ENCODE measurements at places on chromosomes 1 and 21.

DNA sequence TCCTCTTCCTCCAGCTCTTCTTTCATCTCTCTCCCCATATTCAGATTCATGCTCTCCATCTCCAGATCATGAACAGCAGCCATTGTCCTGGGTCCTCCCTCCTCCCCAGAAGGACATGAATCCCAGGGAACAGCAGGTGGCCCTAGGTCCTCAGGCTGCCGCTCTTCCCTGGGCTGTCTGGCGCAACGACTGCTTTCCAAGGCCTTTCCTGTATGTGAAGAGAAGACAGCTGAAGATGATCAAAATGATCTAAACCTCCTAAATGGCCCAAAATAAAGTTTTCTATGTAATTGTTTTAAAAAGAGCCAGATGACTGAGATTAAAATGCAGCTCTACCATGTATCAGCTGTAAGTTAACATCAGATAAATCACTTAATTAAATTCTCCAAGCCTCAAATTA lies 22.5 kb downstream of the RHBDL2 start:
- no peak for DNase-seq

GRCh38 chr1:218463194-218464156 lies 118.3 kb downstream of the TGFB2 start:
- DNase-seq = no peak

DNA sequence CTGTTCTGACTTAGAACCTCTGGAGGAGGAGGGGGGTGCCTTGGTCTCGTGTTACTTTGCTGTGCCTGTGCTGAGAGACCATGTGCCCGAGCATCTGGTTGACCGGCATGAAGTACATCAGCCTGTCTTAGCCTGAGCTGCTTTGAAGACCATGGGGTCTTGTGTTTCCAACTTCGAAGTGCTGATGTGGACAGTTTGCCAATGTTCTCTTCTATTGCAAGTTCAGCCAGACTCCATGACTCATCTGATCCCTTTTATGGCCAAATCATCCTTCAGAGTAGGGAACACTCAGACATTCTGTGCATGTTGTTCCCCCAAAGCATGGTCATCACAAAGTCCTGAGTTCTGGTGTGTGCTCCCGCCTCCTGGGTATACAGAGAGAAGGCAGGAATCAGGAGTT lies 6.0 kb upstream of the PLA2G2C start:
- no peak for DNase-seq

- no peak for DNase-seq
These were observed 6.5 kb upstream of the ZZZ3 start for GRCh38 chr1:77688939-77689338.

DNA sequence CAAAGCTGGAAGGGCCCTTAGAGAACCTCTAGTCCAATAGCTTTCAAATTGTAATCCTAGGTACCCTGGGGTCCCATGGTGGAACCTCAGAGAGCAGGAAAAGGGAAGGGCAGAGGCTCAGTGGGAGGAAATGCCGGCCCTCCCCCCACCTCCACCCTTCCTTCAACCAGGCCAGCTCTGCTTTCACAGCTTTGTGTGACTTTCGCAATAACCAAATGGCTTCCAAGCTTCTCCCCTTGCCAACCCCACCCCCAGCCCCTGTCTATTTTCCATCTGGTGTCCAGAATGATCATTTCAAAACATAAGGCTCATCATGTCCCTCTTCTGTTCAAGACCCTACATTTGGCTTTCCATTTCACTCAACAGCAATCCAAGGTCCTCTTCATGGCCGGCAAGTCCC lies 74.4 kb downstream of the CD58 start:
- no peak for DNase-seq

- no peak for DNase-seq
These were observed 25.3 kb downstream of the SH3BP5L start for GRCh38 chr1:248800459-248800858.

DNA sequence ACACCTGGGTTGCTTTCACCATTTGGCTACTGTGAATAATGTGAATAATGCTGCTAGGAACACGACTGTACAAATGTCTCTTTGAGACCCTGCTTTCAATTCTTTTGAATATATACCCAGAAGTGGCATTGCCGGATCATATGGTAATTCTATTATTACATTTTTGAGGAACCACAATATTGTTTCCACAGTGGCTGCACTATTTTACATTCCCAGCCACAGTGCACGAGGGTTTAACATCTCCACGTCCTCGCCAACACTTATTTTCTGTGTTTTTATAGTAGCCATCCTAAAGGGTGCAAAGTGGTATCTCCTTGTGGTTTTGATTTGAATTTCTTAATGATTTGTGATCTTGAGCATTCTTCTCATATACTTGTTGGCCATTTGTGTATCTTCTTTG lies 15.7 kb downstream of the FHAD1 start:
- no peak for DNase-seq
